CD8-positive, alpha-beta memory T cell (primary cell): ENCODE measurements at places on chromosomes 2 and 18. TPM values are rescaled to one million over a fixed set of nuclear protein-coding genes. Genes with fewer than 3 reads are reported as not detected.

GRCh38 chr2:179606141-179606540 lies 255.3 kb downstream of the ZNF385B start:
- DNase-seq, result no peak

DNA sequence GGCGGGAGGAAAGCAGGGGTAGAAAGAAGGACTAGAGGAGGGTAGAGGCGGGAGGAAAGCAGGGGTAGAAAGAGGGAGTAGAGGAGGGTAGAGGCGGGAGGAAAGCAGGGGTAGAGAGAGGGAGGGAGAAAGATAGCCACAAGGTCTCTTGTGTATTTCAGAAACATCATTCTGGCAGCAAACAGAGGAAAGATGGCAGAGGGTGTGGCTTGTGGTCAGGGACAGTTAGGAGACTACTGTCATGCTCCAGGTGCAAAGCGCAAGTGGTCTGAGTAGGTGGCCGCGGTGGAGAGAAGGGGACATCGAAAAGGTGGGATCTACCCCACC lies 82.4 kb upstream of the TAF1B start:
- no peak for DNase-seq

Gene OTOS
- not detected for total RNA-seq

Gene GPATCH11
- 17.8 TPM for total RNA-seq

Gene NAT8
- not detected for total RNA-seq

Gene ZNF396
- 1.7 TPM for total RNA-seq

GRCh38 chr2:27485496-27485895 lies 4.0 kb downstream of the IFT172 start:
- DNase-seq, result no peak

- DNase-seq, result no peak
Measured at GRCh38 chr18:63975628-63976027, 5.7 kb downstream of the SERPINB8 start.

GRCh38 chr2:99680946-99681345 lies 191.1 kb upstream of the REV1 start:
- no peak for DNase-seq

DNA sequence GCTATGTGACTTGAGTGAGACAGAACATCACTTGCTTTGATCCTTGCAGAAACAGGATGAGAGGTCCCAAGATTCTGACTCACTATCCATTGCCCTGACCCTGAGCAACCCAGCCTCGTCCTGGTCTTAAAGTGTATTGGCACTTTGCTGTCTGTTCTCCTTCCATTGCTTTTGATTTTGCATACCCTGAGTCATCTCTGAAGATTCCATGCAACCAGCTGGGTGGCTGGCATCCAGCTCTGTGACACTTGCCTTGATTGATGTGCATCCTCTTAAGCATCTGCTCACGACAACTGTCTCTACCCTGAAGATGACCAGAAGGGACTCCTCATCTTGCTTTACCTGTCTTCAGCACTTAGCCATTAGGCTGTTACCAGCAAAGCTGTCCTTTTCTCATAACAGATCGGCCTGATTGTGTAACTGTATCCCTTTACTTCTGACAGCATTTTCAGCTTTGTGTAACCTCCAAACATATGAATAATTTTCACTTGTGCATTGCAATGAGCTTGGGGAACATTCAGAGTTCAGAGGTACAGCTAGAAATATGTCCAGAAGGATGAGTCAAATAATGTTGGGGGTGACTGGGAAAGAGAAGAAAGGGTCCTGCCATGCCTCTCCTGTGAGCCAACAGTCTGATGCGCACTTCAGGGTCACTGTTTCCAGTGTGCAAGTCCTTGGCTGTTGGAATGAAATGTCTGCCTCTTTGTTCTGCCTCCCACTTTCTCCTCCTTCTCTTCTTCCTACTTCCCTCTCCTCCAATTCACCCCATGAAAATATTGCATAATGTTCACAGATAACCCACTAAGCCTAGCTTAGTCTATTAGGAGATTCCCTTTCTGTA lies 249.7 kb upstream of the OSR1 start:
- no peak for DNase-seq

Gene FAM237A
- total RNA-seq, result not detected

Gene ADRA2B
- 0.24 TPM for total RNA-seq

DNA sequence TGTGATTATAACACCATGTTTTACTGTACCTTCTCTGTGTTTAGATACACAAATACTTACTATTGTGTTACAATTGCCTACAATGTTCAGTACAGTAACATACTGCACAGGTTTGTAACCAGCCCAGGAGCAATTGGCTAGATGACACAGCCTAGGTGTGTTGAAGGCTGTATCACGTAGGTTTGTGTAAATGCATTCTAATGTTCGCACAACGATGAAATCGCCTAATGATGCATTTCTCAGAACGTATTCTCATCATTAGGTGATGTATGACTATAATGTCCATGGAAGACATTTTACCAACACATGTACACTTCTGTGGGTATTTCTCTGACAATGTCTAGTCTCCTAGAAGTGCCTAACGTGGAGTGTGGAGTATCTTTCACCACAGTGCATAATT lies 165.9 kb upstream of the KLF7 start:
- DNase-seq, result no peak

DNA sequence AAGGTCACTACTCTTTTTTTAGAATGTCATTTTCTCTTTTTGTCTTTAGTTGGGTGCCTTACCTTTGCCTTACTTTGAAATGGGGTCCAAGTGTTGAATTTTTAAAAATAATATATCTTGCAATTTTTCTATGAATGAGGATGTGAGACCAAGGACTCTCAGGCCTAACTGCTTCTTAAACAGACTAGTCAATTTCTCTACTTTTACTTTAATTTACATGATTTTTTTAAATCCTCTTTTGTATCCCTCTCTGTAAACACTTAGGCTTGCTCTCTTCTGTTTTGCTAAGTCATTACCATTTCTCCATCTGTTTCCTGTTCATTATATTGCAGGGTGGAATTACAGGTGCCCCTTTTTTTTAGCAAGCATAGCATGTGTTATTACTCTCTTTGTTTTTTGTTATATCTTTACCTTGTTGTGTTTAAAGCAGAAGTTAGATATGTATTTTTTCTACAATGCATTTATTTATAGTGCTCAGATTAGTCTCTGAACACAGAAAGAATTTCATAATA lies 261.8 kb downstream of the SPAG16 start:
- DNase-seq, result no peak

DNA sequence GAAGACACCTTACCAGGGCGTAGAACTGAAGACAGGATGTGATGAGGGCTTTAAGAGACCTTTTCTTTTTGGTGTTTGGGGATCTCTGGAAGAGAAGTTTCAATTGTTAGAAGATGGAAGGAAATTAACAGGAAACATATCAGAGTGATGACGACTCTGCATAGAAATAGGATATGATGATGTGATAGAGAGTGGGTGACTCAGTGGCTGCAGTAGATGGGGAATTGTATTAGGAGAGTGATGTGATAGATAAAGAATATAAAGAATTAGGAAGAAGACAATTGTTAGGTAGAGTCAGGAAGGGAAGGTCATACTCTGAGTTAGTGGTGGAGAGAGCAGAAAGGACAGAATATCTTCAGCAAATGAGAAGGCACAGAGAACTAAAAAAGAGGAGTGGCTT lies 593.9 kb downstream of the NYAP2 start:
- no peak for DNase-seq

Gene WNT6
- total RNA-seq, result 0.27 TPM

DNA sequence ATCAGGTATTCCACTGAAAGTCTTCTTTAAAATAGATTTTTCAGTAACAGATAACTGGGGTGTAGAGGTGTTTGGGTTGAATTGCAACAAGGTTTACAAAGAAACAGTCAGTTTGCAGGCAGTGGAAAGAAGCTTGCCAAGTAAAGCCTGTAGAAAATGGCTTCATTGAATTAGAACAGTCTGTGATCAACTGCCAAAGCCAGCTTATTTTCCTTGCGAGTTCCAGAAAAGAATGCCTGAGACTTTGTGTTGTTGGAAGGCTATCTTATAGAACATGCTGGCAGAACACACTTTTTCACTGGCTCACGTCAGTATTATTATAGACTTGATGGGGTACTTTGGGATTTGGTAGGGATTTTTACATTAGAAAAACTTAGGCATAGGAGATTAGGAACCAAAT lies 601.0 kb downstream of the XIRP2 start:
- DNase-seq, result no peak

GRCh38 chr2:230944123-230944653 lies 19.1 kb upstream of the GPR55 start:
- no peak for DNase-seq
